DMS53 (cell line): ENCODE measurements at places on chromosomes 7 and 10.

GRCh38 chr7:137635874-137636273, 210.9 kb downstream of the DGKI start:
- no peak for DNase-seq

GRCh38 chr10:11437391-11438142, 173.9 kb downstream of the USP6NL start:
- no peak for DNase-seq

GRCh38 chr7:135601182-135601581, 43.5 kb downstream of the NUP205 start:
- no peak for DNase-seq

GRCh38 chr7:74051193-74051592, 23.2 kb downstream of the ELN start:
- DNase-seq, result no peak

GRCh38 chr10:131959841-131960240, 21.9 kb downstream of the BNIP3 start:
- DNase-seq, result no peak

GRCh38 chr10:78491812-78492211, 458.1 kb downstream of the RPS24 start:
- DNase-seq, result peak; percentile 7

DNA sequence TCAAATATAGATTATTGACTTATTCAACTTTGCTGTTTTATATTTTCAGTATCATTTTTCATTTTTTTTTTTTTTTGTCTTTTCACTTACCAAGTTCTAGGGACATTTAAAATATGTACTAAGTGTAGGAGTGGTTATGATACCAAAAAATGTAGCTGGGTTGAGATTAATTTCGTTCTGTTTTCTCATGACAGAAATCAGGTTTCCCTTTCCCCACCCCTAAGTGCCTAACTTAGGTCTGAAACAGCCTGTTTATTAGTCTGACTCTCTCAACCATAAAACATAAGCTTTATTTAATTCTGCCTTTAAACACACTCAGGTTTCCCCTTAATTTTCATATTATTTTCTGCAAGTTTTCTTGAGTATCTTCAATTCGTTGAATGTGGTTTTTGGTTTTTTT, 22.1 kb downstream of the TMEM106B start:
- no peak for DNase-seq

GRCh38 chr10:114061789-114062188, 18.1 kb downstream of the ADRB1 start:
- no peak for DNase-seq

GRCh38 chr7:16668049-16668858, 22.3 kb downstream of the BZW2 start:
- DNase-seq, result peak; percentile 30

- no peak for DNase-seq
These were observed 16.9 kb downstream of the PRF1 start for GRCh38 chr10:70585578-70586169.

DNA sequence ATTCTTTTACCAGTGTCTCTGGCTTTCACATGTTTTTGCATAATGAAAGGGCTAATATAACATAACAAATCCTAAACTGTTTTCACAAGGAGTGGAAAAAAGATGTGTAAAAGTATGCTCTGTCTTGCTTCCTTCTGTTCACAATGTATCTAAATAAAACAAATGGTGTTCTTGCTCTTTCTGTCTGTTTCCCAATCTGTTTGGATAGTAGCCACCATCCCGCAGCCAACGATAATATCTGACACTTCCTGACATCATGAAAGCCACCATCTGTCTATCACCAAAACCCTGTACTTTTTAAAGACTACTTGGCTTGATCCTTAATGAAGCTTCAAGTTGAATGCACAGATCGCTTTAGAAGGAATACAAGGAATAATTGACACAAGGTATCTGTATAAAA, 246.2 kb downstream of the ETV1 start:
- no peak for DNase-seq

- DNase-seq, result no peak
These were observed 38.1 kb downstream of the GDI2 start for GRCh38 chr10:5774987-5775620.

GRCh38 chr10:11018432-11018841, 765 bp downstream of the CELF2 start:
- DNase-seq, result peak; percentile 11

- peak; percentile 40 for DNase-seq
These were observed 196.7 kb downstream of the MTERF1 start for GRCh38 chr7:91683823-91684222.

DNA sequence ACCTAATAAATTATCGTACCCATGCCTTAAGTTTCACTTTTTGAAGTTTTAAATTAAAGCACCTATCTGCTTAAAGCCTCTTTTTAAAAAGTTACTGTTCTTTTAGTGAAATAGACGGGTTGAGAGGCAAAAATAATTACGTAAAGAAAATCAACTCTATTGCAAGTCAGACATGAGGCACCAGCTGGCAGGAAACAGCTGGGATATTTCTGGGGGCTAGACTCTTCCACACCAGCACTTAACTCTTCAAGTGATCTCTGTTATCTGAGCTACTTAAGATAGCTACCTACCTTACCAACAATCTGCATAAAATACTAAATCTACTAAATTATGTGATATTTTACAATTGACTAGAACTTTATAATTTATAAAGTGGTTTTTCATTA, 35.8 kb downstream of the GBF1 start:
- peak; percentile 32 for DNase-seq

GRCh38 chr7:79528421-79528820, 75.0 kb upstream of the MAGI2 start:
- peak; percentile 79 for DNase-seq

DNA sequence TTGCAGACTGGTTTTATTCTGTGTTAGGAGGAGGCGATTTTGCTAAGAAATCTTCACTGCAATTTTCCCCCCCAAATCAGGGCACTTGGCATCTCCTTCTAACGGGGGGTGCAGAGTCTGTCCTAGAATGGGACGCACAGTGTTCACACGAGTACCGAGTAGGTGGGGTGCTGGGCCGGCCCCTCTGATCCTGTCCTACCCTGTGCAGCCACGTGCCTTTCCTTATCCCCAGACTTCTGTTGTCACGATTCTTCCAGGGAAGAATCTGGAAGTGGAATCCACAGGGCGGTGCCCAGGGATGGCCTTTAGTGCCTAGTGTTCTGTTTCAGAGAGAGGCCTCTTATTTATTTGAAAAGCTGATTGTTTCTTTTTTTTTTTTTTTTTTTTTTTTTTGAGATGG, 16.4 kb downstream of the CUX1 start:
- DNase-seq, result no peak

DNA sequence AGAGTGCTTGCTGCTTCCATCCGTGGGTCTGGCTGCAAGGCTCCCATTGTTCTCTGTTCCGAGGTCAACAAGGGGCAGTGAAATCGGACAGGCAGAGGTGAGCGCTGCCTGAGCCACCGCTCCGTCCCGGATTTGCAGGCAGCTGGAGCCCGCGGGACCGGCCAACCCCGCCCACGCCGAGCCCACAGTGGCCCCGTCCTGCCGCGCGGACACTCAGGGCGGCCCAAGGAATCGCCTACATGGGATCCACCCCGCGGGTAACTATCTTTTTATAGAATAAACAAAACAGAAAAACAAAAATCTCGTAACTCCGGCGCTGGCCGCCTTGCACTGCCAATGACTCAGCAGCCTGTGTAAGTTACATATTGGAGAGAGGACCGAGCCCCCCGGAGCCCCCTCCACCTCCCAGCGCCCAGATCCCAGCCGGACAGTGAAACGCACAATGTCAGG, 1.9 kb downstream of the BNIP3 start:
- DNase-seq, result peak; percentile 61

DNA sequence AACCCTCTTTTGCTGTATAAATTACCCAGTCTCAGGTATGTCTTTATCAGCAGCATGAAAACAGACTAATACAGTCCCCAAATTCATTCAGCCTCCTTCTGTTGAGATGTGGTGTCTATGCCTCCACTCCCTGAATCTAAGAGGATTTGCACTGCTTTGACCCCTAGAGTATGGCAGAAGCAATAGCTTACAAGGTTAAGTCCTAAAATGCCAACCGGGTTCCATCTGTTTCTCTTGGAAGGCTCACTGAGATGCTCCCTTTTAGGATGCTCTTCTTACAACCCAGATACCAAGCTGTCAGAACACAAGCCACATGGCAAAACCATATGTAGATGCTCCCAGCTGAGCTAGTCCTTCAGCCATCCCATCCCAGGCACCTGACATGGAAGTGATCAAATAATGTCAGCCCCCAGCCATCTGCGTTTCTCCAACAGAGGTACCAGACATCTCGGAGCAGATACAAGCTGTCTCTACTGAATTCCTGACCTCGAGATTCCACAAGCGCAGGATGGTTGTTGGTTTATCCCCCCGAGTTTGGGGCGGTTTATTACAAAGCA, 20.2 kb downstream of the CALN1 start:
- no peak for DNase-seq

- DNase-seq, result no peak
These were observed 29.0 kb upstream of the IL6 start for GRCh38 chr7:22697876-22698606.

DNA sequence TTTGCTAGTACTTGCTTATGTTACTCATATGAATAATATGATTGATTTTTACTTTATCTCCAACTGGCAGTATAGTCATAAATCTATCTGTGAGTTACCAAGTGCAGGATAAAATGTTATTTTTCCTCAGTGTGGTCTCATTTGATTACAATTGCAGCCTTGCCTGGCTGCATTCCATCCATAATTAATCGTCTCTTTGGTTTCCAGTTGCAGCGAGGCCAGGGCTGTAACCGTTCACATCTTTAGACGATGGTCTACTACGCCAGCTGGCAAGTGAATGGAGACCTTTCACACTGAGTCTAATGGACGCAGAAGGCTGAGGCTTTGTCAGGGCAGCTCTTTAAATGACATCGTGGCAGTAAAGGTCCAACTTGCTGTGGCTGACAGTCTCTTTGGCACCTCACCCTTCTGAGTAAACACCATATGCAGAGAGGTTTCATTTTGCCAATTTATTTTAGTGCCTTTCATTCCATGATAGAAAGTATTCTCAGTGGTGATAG, 84.0 kb downstream of the ARL4A start:
- no peak for DNase-seq

DNA sequence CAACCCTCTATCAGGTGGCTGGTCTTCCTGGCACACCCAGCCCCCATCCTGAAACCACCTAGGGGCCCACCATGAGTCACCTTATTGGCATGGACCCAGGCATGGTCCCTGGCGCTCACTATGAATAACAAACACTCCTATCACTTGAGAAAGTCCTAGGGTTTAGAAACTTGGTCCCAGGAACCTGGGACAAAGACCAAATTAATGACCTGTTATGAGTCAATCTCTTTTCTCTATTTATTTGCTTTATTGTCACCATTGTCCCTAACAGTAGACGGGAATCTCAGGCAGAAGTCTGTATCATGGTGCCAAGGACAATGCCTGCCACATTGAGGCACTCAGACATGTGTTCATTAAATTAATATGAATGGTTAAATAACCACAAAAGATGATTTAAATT, 599.6 kb upstream of the C7orf33 start:
- DNase-seq, result peak; percentile 49
